ENCODE measurements at places on chromosomes 16 and 17.

DNA sequence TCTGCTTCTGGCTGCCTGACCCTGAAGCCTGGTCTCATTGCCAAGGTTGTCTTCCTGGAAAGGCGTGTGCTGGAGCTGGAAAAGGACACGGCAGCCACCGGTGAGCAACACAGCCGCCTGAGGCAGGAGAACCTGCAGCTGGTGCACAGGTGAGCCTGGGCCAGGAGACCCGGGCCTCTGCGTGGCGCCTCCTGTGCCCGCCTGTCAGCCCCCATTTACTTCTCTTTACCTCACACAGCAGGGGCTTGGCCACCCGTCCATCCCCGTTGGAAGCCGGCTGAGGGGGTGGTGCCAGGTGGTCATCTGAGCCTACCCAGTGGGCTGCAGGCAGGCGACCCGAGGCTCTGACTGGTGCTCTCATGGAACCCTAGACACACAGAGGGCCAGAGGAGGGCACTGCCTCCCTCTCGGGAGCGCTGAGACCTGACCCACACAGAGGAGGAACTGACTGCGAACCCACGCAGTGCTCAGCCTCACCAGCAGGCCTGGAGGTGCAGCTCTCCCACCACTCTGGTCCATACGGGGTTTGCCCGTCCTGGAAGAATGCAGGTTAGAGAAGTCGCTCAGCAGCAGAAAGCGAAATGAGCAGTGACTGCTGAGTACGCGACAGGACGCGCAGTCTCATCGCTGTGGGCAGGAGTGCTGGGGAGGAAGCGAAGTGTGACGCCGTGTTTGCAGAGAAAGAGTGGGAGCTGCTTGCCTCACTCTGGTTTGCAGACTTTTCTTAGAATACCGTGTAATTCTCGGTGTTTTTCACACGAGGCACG lies 21.9 kb upstream of the CAPN15 start:
- DNase-seq = no peak

- DNase-seq = no peak
Observed at GRCh38 chr16:6484081-6484480, 848.6 kb upstream of the RBFOX1 start.

DNA sequence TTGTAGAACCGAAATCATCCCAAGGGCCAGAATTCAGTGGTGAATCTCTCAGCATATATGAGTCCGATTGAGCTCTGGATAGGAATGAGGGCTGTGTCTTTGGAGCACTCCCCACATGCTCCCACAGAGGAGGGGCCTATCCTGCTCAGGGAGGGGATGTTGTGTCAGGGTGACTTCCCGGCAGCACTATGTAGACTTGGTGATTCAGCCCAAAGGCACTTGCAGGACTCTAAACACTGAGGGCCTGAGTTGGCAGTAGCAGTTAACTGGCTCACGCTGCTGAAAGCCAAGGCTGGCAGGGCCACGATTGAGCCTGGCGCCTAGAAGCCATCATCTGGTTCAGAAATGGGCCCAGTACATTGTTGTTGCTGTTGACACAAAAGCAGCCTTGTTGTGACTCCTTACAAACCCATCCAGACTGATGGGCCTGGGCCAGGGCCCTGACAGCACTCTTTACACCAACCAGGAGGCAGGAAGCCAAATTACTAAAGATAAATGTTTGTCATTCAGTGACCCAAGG lies 31.9 kb downstream of the NMT1 start:
- no peak for DNase-seq

DNA sequence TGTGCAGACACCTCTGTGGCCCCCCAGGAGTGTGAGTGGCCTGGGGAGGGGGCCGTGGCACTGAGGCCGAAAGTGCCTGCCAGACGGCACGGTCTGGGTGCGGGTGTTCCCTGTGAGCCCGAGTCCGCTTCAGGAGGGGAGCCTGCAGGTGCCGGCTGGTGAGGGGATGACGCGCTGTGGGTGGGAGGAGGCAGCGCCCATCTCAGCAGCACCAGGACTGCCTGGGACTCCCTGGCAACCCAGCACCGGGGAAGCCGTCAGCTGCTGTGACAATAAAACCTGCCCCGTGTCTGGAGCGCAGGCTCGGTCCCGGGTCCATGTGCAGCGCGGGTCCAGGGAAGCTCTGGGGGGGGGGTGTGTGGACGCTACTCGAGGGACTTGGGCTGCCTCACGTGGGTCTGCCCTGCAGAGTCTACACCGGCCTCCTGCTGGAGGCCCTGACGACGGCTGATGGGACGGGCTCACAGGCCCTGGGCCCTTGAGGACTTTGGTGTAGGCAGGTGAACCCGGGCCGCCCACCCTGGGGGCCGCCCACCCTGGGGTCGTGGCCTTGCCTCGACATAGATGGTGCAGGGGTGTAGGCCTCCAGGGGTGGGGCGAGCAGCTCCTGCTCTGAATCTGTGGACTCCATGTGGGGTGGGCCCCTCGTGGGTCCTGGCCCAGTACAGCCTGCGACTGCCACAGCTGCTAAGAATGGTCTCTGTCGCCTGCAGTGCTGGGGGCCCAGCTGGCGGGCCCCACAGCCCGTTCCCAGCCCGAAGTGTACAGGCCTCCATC lies 5.9 kb upstream of the RAB40C start:
- DNase-seq = no peak

- DNase-seq = no peak
Observed at GRCh38 chr17:47669081-47669480, 19.4 kb downstream of the KPNB1 start.

DNA sequence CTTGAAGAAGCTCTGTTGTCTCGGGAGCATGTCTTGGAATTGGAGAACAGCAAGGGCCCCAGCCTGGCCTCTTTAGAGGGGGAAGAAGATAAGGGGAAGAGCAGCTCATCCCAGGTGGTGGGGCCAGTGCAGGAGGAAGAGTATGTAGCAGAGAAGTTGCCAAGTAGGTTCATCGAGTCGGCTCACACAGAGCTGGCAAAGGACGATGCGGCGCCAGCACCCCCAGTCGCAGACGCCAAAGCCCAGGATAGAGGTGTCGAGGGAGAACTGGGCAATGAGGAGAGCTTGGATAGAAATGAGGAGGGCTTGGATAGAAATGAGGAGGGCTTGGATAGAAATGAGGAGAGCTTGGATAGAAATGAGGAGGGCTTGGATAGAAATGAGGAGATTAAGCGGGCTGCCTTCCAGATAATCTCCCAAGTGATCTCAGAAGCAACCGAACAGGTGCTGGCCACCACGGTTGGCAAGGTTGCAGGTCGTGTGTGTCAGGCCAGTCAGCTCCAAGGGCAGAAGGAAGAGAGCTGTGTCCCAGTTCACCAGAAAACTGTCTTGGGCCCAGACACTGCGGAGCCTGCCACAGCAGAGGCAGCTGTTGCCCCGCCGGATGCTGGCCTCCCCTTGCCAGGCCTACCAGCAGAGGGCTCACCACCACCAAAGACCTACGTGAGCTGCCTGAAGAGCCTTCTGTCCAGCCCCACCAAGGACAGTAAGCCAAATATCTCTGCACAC lies 21.2 kb downstream of the AKAP1 start:
- no peak for DNase-seq

DNA sequence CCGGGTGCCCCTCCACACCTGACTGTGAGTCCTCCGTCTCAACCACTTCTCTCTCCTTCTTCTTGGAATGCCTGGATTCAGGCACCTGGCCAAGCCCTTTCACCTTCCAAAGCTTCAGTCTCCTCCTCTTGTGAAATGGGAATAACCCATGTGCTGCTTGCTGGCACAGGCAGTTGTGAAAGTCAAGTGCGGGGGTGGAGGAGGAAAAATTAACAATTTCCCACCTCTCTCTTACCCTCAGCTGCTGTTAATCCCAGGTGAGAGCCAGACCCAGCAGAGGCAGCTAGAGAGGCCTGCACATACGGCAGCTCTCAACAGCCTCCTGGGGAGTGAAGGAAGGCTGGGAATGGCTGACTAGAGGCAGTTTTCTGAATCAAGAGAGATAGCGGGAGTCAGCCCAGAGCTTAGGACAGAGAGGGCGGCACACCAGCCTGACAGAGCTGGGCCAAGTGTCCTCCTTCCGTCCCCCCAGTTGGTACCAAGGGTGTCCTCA lies 77.9 kb upstream of the LGALS9 start:
- no peak for DNase-seq

DNA sequence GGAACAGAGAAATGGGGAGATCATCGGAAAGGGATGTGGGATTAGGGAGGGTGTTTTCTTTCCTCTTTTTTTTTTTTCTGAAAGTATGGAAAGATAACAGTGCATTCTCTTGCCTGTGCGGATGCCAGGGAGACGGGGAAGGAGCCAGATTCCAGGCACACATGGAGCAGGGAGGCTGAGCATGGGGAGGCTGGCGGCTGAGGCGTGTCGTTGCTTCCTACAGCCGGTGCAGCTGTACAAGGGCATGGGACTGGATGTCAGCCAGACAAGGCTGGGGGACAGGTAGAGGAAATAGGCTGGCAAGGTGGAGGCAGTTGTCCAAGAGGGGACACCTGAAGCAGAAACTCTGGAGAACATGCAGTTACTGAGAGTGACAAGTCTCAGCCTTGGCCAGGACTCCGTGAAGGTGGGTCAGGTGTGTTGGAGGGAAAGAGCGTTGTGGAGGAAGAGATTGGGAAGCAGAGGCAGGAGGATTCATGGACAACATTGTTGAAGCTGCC lies 16.6 kb upstream of the ADORA2B start:
- no peak for DNase-seq

DNA sequence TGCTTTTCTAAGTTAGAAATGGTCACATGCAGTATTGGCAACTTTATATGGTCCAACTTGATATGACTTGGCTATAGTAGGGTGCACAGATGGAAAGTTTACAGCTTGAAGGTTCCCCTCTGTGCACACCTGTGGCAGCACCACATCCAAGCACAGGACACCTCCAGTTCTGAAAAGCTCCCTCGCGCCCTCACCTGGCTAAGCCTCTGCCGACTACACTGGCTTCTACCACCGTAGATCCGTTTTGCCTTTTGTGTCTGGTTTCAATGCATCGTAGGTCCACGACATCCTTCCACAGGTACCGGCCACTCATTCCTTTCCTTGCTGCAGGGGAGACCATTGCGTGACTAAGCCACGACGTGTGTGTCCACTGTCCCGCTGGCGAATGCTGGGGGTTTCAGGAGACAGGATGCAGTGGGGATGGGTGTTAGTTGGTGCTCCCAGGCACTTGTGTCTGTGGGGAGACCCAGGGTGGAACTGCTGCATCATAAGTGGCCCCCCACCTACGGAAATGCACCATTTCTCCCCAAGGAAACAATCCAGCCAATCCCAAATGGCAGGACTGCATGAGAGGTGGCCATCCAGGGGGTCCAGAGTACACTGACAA lies 4.9 kb upstream of the RASD1 start:
- no peak for DNase-seq

- DNase-seq = no peak
Observed at GRCh38 chr17:48749621-48750553, 21.3 kb upstream of the HOXB13 start.

- DNase-seq = no peak
Observed at GRCh38 chr16:66881014-66881417, 701 bp downstream of the PDP2 start.

DNA sequence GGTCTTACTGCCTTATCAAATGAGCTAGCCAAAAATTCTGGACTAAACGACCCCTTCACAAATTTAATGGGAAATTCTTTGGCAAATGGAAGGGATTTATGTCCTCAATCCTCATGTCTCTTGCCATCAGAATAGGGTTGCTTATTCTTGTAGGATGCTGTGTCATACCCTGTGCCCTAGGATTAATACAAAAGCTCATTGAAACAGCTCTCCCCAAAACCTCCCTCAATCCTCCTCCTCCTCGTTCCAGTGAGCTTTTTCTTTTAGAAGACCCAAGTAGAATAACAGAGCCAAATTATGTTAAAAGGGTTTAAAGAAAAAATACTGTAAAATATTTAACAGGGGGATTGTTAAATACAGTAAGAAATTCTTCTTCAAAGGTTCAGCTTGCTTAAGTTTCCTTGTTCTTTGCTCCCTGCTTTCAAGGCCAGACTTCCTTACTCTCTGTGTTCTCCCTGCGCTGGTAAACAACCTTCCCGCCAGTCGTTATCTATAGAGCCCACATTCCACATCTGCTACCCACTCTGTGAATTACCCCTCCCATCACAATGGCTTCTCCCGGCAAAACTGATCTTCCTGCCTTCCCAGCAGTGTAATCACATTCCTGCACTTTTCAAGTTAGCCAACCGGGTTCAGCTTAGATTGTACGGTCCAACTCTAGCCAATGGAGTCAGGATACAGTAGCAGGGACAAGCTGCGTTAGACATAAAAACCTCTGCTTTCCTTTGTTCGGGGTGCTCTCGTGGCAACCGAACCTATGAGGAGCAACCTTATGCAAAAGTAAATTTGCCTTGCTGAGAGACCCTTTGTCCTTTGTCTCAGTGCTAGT lies 9.7 kb downstream of the HPR start:
- DNase-seq = no peak

GRCh38 chr17:46758614-46759013 lies 59.9 kb downstream of the WNT3 start:
- no peak for DNase-seq

GRCh38 chr16:75789237-75789636 lies 62.9 kb upstream of the CPHXL start:
- peak; percentile 23 for DNase-seq

DNA sequence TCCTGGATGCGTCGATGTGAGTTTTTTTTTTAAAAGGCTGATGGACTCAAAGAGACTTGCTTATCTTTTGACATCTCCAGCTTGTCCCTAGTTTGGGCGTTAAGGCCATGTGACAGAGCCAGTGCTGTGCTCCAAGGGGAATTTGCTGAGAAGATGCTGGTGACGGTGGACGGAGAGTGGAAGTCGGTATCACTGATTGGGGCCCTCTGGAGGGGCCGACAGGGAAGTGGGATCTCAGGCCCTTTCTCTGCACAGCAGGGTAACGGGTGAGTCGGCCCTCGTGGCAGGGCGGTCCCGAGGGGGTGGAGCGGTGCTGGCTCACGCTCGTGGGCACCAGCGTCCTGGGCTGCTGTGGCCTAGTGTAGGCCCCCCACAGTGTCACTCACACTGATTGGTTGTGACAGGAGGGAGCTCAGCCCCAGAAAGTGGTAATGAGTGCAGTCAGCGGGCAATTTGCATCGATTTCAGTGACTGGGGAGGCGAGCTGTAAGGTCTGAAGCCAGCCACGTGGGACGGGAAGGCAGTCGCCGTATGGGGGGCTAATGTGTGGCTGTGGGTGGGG lies 91.3 kb downstream of the TBC1D16 start:
- DNase-seq = no peak

- DNase-seq = no peak
Observed at GRCh38 chr16:84459533-84459894, 44.9 kb downstream of the MEAK7 start.

GRCh38 chr16:25633549-25633948 lies 58.2 kb upstream of the HS3ST4 start:
- no peak for DNase-seq

- DNase-seq = no peak
Observed at GRCh38 chr16:86330906-86331305, 179.4 kb upstream of the FOXF1 start.

GRCh38 chr17:45177563-45177962 lies 15.9 kb downstream of the HEXIM2 start:
- no peak for DNase-seq

- no peak for DNase-seq
Observed at GRCh38 chr17:2171702-2172076, 116.8 kb downstream of the HIC1 start.

Data from CD14-positive monocyte (primary cell).